ENCODE measurements at places on chromosomes 4 and X.

- DNase-seq: no peak
Observed at GRCh38 chr4:74364652-74365491, at the start of gene EREG. Gene EREG, plus strand, starts transcription at chr4:74365145. Its CDS starts 164 bp downstream, at chr4:74365309.

DNA sequence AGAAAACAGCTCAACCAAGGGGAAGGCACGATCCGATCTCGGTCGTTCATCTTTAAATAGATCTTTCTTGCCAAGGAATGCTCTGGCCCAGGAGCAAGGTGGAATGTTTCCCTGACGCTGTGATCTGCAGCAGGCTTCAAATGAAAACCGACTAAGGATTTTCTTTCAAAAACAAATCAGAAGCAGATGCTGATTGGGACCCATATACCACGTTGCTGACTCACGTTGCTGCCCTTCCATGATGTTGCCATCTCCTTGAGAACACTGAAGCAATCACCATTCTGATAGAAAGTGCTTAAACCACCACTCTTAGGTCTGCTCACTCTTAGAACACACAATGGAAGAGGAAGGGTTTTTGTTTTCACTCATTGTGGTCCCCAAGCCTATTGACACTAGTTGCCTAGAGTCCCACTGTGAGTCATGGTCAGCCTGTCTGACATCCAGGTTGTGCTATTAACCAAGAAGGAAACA lies 26.1 kb downstream of the LAMTOR3 start:
- DNase-seq: no peak

GRCh38 chr4:173934201-173934600 lies 349.3 kb downstream of the FBXO8 start:
- DNase-seq: no peak

DNA sequence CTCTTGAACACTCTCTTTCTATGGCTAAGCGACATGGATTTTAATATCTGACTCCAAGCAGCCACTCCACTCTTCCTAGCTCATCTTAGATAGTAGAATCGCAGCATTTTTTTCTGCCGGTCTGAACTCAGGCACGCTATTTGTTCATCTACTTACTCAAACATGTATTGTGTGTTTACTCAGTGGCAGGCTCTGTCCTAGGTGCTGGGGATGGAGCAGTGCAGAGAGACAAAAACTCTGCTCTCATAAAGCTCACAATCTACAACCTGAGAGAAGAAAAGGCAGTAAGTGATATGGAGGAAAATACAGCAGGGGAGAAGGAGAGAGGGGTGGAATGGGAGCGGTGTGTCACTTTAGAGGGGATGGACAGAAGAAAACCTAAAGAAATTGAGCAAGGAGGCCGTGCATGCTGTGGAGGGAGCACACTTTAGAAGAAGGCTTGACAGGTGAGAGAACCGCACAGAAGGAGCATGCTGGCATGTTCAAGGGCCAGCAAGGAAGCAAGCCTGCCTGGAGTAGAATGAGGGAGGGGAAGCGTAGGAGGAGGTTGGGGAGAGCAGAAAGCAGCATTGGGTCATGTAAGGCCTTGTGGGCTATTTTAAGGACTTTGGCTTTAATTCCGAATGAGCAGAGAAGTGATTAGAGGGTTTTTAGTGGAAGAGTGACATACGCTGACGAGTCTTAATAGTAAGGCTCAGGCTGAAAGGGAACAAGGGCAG lies 132.0 kb downstream of the ANK2 start:
- no peak for DNase-seq

DNA sequence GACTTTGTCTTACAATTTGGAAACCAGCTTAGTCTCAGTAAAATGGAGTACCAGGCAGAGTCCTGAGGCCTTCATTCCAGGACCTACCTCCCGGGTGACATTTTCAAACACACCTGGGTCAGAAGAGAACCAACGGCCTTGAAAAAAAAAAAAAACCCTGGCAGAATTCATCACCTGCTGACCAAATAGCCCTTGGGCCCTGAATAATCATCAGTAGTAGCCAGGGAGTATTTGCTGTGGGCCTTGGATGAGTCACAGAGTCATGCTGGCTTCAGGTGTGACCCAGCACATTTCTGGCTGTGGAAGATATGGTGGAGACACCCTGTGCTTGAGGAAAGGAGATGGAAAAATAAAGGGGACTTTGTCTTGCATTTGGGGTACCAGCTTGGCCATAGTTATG lies 92.2 kb downstream of the LPAR4 start:
- DNase-seq: no peak

GRCh38 chr4:80678413-80678812 lies 342.9 kb downstream of the CFAP299 start:
- no peak for DNase-seq

DNA sequence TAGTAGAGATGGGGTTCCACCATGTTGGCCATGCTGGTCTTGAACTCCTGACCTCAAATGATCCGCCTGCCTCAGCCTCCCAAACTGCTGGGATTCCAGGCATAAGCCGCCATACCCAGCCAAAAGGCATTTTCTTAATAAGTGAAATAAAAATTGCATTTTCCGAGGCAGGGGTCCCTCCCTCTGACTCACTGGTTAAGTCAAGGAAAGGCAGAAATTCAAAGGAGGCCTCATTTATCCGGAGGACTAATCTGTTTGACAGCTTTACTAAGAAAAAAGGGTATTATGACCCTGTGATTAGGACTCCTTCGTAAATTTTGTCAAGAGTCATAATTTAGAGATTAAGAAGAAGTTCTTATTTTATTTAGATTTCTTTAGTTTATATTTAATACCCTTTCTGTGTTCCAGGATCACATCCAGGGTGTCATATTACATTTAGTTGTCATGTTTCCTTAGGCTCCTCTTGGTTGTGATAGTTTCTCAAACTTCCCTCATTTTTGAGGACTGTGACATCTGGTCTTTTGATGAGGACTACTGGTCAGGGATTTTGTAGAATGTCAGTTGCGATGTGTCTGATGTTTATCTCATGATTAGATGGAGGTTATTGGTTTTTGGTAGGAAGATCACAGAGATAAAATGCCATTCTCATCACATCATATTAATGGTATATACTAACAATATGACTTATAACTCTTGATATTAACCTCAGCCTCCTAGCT lies 753.7 kb upstream of the AMOT start:
- DNase-seq: no peak

- DNase-seq: no peak
Observed at GRCh38 chr4:148787831-148788477, 345.7 kb upstream of the NR3C2 start.

- DNase-seq: no peak
Observed at GRCh38 chr4:165716472-165716871, 156.6 kb upstream of the TLL1 start.

- no peak for DNase-seq
Observed at GRCh38 chr4:168451331-168451730, 29.0 kb downstream of the DDX60L start.

GRCh38 chrX:122218666-122219065 lies 965.4 kb upstream of the GRIA3 start:
- DNase-seq: no peak

DNA sequence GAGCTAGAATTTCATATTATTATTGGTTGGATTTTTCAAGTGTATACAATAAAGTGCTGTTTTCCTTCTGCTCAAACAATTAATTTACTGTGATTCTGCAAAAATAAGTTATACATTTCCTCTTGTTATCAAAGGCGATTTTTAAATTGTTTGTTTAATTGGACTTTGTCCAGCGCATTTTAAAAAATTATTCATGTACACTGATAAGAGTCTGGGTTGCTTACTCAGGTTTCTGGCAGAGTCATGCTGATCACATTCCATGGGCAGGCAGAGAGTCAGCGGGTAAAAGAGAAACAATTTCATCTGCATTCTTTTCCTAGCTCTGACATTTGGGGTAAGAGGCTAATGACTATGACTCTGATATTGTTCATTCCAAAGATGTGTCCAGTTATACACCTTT lies 8.9 kb downstream of the FAT4 start:
- DNase-seq: no peak

- DNase-seq: no peak
Observed at GRCh38 chrX:101605146-101605545, 12.7 kb downstream of the ARMCX6 start.

DNA sequence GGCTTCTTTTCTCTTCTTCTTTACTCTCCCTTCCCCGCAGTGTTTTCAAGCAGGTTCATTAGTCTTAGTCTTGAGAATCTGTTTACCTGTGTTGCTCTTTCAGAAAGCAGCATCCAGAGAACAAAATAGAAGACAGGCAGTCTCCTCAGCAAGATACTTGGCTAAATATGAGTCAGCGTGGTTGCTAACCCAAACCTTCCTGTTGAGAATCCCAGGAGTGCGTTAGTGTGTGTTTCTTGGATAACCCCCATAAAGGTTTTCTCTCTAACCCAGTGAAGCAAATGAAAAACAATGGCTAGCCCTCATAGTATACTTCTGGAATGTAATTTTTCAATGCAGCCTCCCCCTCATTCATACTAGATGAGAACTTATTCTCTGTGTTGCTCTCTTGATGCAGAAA lies 41.1 kb downstream of the BMPR1B start:
- no peak for DNase-seq

DNA sequence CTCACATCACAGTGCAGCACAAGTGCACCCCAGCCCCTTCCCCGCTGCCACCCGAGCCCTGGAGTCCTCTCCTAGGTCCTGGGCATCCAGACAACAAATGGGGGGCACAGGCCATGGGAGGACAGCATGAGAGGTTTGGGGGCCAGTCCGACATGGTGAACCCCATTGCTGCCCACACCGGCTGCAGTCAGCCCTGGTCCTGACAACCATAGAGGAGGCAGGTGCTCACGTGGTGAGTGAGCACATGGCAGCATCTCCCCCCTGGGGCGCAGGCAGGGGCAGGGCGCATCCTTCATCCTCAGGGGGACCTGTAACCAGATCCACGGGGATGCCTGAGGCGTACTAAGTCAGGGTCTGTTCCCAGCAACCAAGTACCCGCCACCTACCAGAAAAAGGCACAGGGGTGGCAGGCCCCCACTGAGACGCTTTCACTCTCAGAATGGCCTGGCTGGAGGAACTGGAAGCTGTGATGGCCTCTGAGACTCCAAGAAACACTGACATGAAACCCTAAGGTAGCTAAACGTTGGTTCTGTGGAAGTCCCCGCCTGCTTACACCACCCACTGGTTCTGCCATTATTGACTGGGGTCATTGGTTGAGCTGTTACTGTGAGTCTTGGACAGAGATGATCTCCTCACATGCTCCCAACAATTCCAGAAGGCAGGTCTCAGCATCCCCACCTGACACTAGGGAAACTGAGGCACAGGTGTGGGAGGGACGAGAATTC lies 6.5 kb downstream of the ZFYVE28 start:
- DNase-seq: no peak

DNA sequence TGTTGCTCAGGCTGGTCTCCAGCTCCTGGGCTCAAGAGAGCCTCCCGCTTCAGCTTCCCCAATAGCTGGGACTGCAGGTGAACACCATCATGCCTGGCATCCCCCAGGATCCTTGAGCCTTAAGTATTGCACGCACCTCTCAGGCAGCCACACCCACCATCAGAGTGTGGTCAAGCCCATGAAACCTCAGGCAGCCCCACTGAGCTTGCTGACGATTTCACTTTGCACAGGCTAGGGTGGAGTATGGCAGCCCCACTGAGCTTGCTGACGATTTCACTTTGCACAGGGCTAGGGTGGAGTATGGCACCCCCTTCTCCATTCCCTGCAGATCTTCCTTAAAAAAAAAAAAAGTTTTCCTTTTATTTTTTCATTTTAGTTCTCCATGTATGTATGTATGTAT lies 57.2 kb downstream of the RHOXF2B start:
- no peak for DNase-seq

- DNase-seq: no peak
Observed at GRCh38 chr4:128060121-128060698, 902 bp upstream of the LARP1B start.

GRCh38 chr4:76584241-76585152 lies 149.5 kb downstream of the SHROOM3 start:
- no peak for DNase-seq

DNA sequence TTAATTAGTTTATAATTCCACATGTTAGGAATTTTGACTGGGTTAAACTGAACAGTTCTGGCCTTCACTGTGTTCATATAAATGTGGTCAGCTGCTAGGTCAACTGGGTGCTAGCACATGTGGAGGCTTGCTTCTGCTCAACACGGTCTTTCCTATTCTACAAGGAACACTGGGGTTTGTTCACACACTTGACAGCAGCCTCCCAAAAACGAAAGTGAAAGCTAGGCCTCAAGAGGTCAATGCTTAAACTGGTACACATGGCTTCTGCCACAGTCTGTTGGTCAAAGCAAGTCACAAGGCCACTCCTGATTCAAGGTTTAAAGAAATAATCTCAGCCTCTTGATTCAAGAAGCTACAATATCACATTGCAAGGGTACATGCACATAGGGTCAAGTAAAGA lies 126.5 kb downstream of the QDPR start:
- DNase-seq: no peak

GRCh38 chr4:88058295-88058694 lies 50.9 kb downstream of the PKD2 start:
- no peak for DNase-seq

GRCh38 chrX:17635231-17635630 lies 102.1 kb upstream of the SCML1 start:
- DNase-seq: no peak

DNA sequence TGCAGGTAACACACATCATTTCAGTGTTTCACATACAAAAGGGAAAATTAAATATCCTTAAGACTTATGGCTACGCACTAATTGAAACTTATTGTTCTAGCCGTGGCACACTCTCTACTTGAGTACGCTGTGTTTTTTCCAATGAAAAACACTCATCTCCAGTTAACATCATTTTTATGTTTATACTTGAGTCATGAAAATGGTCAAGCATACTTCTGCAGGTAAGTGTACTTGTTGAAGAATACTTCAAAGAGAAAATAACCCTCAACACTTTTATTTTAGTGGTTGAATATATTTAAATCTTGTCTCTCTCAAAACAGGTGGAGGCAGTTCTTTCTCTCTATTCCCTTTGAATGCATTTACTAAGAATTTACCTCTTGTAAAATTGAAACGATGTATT lies 538.7 kb upstream of the PCDH7 start:
- no peak for DNase-seq

GRCh38 chr4:132619968-132620367 lies 529.1 kb upstream of the PCDH10 start:
- DNase-seq: no peak

- DNase-seq: no peak
Observed at GRCh38 chr4:7103607-7104365, 35.9 kb upstream of the GRPEL1 start.

GRCh38 chrX:110026099-110026844 lies 23.4 kb downstream of the TMEM164 start:
- DNase-seq: no peak

DNA sequence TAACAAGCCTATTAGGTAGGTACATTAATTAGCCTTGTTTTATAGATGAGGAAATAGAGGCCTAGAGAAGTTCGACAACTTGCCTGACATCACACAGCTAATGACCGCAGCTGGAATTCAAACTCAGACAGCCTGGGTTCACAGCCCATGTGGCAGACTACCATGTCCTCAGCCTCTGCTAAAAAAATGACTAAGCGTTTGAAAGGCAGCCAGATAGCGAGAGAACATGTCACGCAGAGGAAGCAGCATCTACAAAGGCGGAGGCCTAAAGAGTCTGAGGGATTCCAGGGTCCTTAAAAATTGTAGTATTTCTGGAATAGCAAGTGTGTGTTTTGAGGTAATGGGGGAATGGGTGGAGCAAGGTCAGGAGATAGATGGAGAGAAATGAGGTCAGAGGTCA lies 33.2 kb upstream of the BMP15 start:
- DNase-seq: no peak

Measured in NCI-H1694 (cell line).